KG1 (cell line): ENCODE measurements at places on chromosomes 3 and 15.

- DNase-seq = no peak
These were observed 30.7 kb upstream of the SIAH2 start for GRCh38 chr3:150793641-150794040.

DNA sequence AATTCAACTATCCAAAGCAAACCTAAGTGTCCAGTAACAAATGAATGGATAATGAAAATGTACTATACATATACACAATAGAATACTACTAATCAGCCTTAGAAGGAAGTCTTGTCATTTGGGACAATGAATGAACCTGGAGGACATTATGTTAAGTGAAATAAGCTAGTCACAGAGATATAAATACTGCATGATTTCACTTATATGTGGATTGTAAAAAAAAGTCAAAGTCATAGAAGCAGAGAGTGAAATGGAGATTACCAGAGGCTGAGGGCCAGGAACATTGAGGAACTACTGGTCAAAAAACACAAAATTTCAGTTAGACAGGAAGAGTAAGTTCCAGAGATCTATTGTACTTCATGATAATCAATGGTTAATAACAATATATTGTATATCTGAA lies 33.6 kb downstream of the MYO5A start:
- no peak for DNase-seq

- DNase-seq = no peak
These were observed 25.9 kb upstream of the GP9 start for GRCh38 chr3:129034642-129035041.

GRCh38 chr3:196513697-196514349 lies 1.3 kb downstream of the SMCO1 start:
- no peak for DNase-seq

DNA sequence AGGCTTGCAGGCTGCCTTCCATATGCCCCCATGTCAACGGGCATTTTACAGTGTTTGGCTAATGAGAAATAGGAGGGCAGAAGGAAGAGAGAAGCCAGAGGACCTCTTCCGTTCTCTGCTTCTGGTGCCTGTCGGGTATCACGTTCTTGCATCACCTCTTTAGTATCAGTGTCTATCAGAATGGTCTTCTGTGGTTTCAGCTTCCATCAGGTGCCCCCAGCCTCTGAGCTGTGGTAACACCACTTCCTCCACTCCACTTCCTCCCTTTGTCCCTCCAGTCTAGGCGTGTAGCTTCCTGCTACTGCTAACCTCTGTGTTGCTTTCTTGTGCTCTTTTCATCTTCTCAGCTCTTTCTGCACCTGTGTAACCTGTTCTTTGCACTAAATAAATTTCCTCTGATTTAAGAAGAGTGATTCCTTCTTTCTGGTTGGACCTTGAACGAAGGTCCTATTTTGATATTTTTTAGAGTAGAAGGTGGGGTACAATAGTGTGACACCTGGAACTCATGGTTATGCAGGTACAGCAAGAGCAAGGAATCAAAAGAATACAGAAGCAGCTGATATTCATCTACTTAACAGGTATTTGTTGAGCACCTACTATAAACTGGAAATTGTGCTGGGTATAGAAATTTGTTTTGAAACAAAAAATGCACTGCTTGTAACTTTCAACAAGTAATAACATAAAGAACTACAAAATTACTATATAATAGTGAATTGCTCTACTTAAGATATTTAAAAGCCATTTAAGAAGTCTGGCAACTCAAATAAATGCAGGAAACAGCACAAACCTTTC lies 27.4 kb upstream of the FOXB1 start:
- peak; percentile 68 for DNase-seq

GRCh38 chr3:21544076-21544462 lies 206.9 kb downstream of the ZNF385D start:
- no peak for DNase-seq

DNA sequence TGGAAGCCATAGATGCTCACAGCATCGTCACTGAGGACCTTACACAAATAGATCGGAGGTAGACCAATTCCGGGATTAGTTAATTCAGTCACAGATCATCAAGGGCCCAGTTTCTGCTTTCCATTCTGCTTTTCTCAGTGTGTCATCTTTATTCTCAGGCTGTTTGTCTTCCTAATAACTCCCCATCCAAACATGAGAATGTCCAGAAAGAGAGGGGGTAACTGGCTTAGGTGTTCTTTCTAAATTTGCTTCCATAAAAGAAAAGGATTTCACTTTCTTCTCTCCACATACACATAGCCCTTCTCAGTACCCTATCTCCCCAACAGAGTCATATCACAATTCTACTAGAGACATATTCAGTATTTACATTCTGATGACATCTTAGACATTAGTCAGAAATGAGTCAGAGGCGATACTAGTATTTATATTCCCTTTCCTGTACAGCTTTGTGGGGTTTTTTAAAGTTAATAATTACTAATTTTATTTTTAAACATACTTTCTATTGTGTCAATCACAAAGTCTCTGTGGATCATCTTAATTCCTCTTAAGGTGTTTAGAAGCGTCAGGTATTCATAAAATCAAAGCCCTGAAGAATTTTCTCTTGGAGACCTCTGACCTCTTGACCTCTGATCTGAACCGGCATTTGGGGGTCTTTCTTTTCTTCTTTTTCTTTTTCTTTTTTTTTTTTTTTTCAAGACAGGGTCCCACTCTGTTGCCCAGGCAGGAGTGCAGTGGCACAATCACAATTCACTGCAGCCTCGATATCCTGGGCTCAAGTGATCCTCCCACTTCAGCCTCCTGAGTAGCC lies 24.3 kb upstream of the IL12A start:
- DNase-seq = no peak

GRCh38 chr3:110521019-110521418 lies 550.6 kb upstream of the NECTIN3 start:
- no peak for DNase-seq

DNA sequence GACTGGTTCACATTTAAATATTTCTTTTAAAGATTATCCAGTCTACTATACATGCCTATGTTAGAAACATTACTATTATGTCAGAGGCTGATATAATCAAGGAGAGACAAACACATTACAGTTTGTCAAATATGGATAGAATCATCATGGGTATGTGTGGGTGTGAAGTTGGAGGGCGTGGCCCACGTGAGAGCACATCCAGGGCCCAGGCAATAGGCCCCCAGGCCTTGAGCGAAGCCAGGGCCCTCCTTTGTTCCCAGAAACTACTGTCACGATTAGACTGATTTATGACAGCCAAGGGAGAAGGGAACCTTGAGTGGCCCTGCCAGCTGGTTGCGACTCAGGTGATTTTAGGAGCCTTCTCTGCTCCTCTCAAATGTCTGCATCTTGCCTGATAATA lies 26.9 kb upstream of the LDHAL6B start:
- DNase-seq = no peak

DNA sequence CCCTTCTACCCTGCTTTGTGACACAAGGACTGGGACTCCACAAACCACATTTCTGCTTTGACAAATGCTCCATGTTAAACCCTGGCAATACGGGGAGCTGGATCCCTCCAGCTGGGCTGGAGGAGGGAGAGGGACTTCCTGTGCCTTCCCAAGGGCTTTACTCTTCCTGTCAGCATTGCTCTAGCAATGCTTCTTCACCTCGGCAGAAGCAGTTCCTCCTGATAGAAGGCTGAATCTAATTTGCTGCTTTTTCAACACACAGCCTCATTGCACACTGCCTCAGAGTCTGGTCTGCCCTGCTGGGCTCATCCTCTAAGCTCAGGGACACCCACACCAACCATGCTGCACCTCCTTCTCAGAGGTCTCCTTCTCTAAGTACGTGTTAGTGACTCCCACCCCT lies 142.8 kb upstream of the SMAD3 start:
- no peak for DNase-seq

GRCh38 chr3:187685948-187686347 lies 15.8 kb upstream of the SST start:
- no peak for DNase-seq

GRCh38 chr3:140315955-140316354 lies 361.9 kb upstream of the TRIM42 start:
- no peak for DNase-seq

DNA sequence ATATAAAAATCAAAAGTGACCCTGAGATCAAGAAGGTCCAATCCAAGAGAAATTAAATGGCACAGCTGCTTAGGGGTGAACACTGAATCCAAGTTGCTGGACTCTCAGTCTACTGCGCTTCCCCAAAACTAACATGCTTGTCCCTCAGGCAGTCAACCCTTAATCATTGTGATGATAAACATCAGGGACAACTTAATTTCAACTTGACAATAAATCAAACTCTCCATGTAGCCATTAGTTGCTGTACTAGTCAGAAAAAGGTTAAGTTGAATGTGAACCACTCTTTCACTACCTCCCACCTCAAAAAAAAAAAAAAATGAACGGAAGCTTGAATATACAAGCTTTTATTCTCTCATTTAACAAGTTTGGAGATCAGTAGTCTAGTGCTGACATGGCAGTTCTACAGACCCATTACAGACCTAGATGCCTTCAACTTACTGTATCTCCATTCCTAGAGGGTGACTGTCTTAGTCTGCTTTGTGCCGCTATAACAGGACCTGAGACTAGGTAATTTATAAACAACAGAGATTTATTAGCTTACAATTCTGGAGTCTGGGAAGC lies 185.7 kb downstream of the FHIT start:
- no peak for DNase-seq

GRCh38 chr3:190291994-190292584 lies 30.2 kb downstream of the CLDN1 start:
- DNase-seq = no peak

DNA sequence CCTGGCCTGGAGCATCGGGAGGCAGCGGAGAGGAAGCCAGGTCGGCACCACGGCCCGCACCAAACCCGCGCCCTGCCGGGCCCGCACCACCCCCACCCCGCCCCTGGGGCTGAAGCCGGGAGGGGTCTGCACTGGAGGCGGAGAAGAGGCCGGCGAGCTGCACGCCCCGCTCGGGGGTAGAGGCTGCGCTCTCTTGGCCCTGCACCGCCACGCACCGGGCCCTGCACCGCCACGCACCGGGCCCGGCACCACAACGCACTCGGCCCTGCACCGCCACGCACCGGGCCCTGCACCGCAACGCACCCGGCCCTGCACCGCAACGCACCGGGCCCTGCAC lies 41.4 kb downstream of the MUC20 start:
- no peak for DNase-seq

DNA sequence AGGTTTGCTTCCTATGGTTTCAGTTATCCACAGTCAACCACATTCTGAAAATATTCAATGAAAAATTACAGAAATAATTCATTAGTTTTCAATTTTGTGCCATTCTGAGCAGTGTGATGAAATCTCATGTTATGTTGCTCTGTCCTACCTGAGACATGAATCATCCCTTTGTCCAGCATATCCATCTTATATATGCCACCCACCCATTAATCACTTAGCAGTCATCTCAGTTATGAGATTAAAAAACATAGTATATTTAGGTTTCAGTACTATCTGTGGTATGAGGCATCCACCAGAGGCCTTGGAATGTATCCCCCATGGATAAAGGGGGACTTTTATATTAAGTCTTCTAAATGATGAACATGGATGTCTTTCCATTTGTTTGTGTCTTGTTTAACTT lies 64.7 kb upstream of the PROK2 start:
- DNase-seq = no peak

- DNase-seq = no peak
These were observed 500.3 kb upstream of the LMCD1 start for GRCh38 chr3:8001307-8001706.

GRCh38 chr15:31197497-31198414 lies 96.2 kb upstream of the TRPM1 start:
- DNase-seq = no peak

DNA sequence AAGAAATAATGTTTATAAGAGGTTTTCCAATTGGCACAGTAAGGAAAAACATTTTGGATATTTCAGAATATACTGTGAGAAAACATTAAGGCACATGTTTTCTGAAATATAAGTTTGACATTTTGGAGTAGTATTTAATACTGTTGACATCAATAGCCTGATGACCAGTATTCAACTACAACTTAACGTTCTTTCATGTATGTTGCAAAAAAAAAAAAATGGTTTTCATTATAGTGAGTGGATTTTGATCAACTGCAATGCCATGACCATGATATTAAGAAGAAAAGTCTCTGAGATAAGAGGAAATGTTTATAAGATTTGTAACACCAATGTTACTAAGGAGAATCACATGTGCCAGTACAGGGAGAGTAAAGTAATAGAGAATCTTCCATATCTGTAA lies 252.8 kb upstream of the RORA start:
- no peak for DNase-seq

- no peak for DNase-seq
These were observed 7.9 kb upstream of the LEKR1 start for GRCh38 chr3:156818273-156818651.

- DNase-seq = peak; percentile 44
These were observed 6.0 kb downstream of the DIPK2A start for GRCh38 chr3:143977341-143978262.

DNA sequence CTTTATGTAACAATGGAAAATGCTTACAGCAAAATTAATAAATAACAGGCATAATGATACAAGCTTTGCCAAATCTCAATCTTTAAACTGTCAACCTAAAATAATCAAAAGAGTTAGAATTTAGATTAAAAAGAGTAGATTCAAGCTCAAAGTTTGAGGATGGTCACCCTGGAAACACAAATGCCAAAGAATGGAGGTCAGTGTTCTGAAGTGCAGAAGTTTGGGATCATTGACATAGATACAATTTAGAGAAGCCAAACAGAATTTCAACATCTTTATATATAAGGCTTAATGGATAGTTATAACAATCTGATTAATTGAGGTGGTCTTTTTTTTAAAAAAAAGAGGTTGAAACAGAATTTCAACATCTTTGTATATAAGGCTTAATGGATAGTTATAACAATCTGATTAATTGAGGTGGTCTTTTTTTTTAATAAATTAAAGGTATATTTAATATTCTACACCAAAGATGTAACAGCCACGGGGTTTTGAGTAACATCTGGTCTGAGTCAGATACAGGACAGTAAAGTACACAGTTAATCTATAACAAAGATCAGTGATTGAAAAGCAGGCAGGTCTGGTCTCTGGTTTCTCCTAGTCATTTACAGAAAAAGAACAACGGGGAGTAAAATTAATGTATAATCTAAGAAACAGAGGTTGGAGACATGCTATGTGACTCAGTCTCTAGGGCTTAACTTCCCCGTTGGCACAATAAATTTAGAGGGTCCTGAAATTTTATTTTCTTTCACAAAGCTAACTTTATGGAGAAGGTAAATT lies 490.7 kb downstream of the GBE1 start:
- DNase-seq = no peak

- no peak for DNase-seq
These were observed 55.3 kb downstream of the MEIS2 start for GRCh38 chr15:37044915-37045648.

GRCh38 chr3:134486577-134487041 lies 752 bp downstream of the CEP63 start:
- DNase-seq = no peak
